ENCODE measurements at places on chromosomes 16 and 17. TPM values are rescaled to one million over a fixed set of nuclear protein-coding genes. Genes with fewer than 3 reads are reported as not detected.

The PYY gene
- total RNA-seq = not detected

GRCh38 chr17:66398059-66398458, 95.6 kb downstream of the PRKCA start:
- DNase-seq = no peak
- no peaks in the 10 kb centered on the region for H3K36me3 ChIP-seq
- H3K27ac ChIP-seq = no peak overlapping the region
- no peak overlapping the region for H3K4me3 ChIP-seq
- no peaks in the 10 kb centered on the region for H3K4me1 ChIP-seq

DNA sequence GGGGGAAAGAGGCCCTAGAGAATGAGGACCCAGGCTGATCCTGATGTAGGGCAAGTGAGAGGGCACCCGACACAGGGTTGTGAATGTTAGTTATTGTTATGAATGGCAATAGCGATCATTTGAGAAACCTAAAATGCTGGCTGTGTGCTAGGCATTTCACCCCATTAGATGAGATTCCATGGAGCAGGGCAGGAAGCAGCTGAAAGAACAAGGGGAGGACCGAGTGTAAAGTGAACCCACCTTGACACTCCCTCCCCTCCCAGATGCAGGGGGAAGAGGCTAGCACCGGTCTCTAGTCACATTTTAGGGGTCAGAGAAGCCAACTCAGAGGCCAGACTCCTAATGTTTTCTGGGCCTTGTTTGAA, 553 bp upstream of the CORO6 start:
- H3K27me3 ChIP-seq = no peaks in the 10 kb centered on the region
- H3K36me3 ChIP-seq = no peaks in the 10 kb centered on the region
- H3K27ac ChIP-seq = peak overlapping the region; percentile 91
- no peak for DNase-seq

The RUNDC3A gene
- total RNA-seq = 5.8 TPM

- no peaks in the 10 kb centered on the region for H3K4me1 ChIP-seq
- no peak overlapping the region for H3K4me3 ChIP-seq
- DNase-seq = no peak
- H3K36me3 ChIP-seq = peaks cover 7% of the 10 kb centered on the region
- H3K27me3 ChIP-seq = no peaks in the 10 kb centered on the region
Observed at GRCh38 chr16:8848231-8848938, 20.4 kb downstream of the CARHSP1 start.

GRCh38 chr16:85541181-85541580, 71.9 kb upstream of the GSE1 start:
- no peak for DNase-seq
- H3K4me3 ChIP-seq = no peak overlapping the region
- no peaks in the 10 kb centered on the region for H3K27me3 ChIP-seq
- no peak overlapping the region for H3K27ac ChIP-seq

- H3K27ac ChIP-seq = no peak overlapping the region
- DNase-seq = no peak
- H3K27me3 ChIP-seq = no peaks in the 10 kb centered on the region
Observed at GRCh38 chr17:19904924-19905323, 37.2 kb upstream of the ULK2 start.

DNA sequence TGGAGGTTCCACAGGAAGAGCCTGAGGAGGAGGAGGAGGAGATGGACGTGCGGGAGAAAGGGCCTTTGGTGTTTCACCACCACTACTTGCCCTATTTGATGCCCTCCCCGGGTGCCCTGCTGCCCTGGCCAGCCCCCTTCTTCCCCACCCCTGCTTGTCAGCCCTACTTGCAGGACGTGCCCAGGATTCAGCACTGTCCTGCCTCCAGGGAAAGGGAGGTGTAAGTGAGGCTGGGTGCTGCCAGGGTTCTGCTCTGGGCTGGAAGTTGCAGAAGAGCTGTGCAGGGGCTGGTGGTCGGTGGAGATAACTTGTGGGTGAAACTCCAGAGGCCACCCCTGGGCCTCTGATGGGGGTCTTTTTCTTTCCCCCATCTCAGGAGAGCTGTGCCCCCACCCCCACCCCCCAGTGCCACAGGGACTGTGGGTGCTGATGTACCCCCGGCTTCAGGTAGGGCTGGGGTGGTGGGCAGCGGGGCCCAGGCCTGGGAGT, 3.0 kb downstream of the PRR29 start:
- peaks cover 13% of the 10 kb centered on the region for H3K27me3 ChIP-seq
- H3K36me3 ChIP-seq = no peaks in the 10 kb centered on the region
- H3K4me3 ChIP-seq = no peak overlapping the region
- H3K4me1 ChIP-seq = no peaks in the 10 kb centered on the region

The PTX4 gene
- 0.30 TPM for total RNA-seq

DNA sequence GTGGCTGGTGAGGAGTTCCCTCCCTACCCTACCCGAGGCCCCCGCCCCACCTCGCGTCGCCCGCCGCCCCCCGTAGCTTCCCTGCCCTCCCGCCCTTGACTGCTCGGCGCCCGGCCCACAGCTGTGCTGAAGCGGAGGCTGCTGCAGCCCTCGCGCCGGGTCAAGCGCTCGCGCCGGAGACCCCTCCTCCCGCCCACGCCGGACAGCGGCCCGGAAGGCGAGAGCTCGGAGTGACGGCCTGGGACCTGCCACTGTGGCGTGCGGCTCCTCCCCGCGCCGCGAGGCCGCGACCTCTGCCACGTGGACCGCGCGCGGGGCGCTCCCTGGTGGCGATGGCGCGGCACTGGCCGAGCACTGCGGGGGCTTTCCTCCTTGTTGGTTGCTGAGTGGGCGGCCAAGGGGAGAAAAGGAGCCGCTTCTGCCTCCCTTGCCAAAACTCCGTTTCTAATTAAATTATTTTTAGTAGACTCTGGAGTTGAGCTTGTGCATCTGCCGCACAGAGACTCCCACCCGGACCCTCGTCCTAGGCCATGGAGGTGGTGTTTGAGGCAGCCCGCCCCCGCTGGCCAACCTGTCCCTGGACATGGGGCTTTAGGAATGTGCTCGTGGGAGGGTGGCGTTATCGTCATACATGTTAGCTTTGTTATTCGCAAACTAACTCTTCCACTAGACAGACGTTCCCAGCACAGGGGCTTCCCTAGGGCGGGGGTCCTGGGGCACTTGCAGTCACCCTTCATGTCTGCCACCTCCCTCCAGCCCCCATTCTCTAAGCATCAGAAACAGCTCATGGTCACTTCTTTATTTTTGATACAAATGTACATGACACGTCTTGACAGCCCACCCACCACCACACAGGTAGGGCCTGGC, 4.4 kb downstream of the TP53I13 start:
- H3K4me1 ChIP-seq = peaks cover 14% of the 10 kb centered on the region
- peak; percentile 80 for DNase-seq
- peaks cover 10% of the 10 kb centered on the region for H3K36me3 ChIP-seq
- no peaks in the 10 kb centered on the region for H3K27me3 ChIP-seq
- no peak overlapping the region for H3K4me3 ChIP-seq

- H3K4me1 ChIP-seq = no peaks in the 10 kb centered on the region
- H3K27ac ChIP-seq = no peak overlapping the region
- H3K36me3 ChIP-seq = no peaks in the 10 kb centered on the region
- no peak for DNase-seq
Observed at GRCh38 chr17:65609749-65610148, 48.3 kb upstream of the AXIN2 start.

- peak overlapping the region; percentile 81 for H3K27ac ChIP-seq
- H3K4me3 ChIP-seq = no peak overlapping the region
- DNase-seq = no peak
- no peaks in the 10 kb centered on the region for H3K27me3 ChIP-seq
Observed at GRCh38 chr16:85570735-85571562, 42.2 kb upstream of the GSE1 start.

- no peak overlapping the region for H3K4me3 ChIP-seq
- H3K4me1 ChIP-seq = no peaks in the 10 kb centered on the region
- H3K27ac ChIP-seq = no peak overlapping the region
Observed at GRCh38 chr16:12800817-12801216, 2.9 kb downstream of the CPPED1 start.

The PABPN1L gene
- not detected for total RNA-seq

All from cardiac muscle cell (in vitro differentiated cells and primary cell).